ENCODE measurements at places on chromosomes 7 and 10. TPM values are rescaled to one million over a fixed set of nuclear protein-coding genes. Genes with fewer than 3 reads are reported as not detected.

The GPR146 gene
- total RNA-seq, result 1.1 TPM

The SAMD9L gene
- 29.9 TPM for total RNA-seq

The FEZF1 gene
- total RNA-seq, result not detected

The LDB1 gene
- total RNA-seq, result 45.6 TPM

The PROSER2 gene
- 0.10 TPM for total RNA-seq

The LBX1 gene
- total RNA-seq, result not detected

The SPDYE9 gene
- not detected for total RNA-seq

The HMX2 gene
- total RNA-seq, result 19.8 TPM

The GIMAP6 gene
- 36.2 TPM for total RNA-seq

The KCNMA1 gene
- 35.6 TPM for total RNA-seq

The GALNT17 gene
- 0.15 TPM for total RNA-seq

DNA sequence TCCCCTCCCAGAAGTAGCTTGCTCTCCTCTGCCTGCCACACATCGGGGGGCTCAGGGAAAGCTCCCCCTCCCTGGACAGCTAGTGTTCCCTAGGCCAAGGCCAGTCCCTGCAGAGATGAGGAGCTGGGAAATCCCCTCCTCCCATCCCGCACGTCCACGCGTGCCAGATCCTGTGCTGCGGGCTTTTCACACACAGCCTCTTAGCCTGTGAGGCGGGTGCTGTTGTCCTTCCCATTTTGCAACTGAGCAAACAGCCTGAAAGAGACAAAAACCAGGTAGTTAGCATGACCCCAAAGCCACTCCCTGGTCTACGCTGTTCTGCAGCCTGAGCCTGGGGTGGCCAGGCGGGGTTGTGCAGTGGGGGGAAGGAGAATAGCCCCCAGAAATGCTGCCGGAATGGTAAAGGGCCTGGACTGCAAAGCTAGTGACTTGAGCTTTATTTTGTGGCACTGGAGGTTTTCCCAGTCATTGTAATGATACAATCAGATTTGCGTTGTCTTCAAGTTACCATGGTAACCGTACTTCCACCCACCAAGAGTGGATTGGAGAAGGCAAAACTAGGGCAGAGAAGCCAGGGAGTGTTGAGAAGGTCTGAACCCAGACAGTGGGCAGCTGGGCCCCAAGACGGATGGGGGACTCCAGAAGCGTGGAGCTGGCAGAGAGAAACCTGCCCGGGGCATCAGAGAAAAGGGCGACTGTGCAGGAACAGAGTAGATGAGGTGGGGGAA is 98.6 kb upstream of the KCTD7 start:
- no peak for DNase-seq

DNA sequence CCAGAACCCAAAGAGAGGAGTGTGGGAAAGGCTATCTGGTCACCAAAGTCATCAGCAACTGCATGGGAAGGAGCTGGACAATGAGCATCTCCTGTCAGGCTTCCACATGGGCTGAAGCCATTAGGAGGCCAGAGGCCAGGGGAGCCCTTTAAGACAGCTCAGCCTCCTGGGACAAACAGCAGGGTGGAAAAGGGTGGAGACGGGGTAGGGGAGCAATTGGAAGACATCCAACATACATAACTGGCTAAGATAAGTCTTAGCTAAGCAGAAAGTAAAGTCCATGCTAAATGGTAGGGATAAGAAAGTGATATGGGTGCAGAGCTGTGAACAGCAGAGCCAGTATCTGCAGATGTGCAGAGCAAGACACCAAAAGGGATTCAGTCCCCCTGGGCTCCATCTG is 1.5 kb upstream of the OAT start:
- DNase-seq, result no peak

- DNase-seq, result no peak
Observed at GRCh38 chr7:111132833-111133232, 41.9 kb downstream of the LRRN3 start.

DNA sequence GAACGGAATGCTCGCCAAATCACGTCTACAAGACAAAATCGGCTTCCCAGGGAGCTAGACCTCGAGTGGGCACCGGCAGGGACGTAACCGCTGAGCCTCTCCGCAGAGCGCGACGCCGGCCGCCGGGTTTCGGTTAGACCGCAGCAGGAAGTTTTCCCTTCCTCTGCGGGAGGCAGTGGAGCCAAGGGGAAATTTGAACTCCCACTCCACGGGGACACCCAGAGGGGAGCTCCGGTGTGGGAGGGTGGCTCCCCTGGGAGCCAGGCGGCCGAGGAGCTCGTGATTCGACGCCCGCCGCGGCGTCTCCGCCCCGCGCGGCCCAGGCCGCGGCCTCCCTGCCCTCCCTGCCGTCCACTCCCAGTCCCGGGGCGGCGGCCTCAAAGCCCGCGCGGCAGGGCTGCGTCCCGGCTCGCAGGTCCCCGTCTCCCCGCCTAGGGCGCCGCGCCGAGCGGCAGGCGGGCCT is 426 bp downstream of the SYPL1 start:
- no peak for DNase-seq

DNA sequence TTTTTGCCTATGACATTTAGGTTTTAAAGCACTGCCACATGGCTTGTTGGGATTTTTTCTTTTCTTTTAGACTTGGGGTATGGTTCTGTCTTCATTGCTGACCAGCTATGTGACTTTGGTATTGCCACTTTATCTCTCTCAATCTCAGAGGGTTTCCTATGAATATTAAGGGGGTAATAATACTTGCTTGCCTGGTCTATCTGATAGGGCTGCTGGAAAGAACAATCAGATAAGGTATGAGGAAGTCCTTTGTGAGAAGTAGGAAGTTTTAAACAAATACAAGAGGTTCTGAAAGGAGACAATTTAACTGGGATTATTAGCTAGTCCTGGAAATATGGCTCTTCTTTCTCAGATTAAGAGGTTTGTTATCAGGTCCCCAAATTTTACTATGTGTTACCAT is 80.8 kb downstream of the ZNF92 start:
- DNase-seq, result no peak

DNA sequence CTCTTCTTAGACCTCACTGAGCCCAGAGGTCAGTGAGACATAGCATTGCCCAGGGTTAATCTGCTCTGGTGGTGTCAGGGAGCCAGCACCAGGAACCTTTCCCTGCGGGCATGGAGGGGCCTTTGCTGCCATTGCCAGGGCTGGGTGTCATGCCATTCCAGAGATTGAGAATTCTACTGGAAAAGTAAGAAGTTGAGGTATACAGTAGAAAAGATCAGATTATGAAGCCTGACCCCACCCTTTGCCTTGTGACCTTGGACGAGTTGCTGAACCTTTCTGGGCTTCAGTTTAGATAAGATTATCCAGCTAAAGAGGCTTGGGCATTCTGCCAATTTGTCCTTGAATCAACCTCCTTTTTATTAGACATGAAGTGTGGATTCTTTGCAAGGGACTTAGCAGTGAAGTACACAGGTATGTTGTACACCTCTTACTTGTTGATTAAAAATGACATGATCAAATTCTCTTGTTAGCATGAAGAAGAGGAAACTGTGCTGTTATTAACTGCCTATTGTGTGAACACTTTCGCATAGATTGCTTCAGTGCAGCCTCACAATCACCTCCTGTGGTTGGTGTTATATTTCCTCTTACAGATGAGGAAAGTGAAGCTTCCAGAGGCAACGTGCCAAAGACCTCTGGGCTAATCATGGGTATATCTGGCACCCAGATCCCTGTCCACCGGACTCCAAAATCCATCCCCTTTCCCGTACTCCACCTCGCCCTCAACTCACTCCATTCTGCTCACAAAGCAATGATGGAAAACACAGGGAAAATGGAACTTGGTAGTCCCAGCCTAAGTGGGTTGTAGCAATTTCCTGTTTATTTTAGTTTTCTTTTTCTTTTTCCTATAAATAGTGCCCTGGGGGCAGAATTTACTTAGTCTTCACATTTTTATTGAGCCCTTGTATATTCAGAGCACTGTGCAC is 151.3 kb downstream of the CAMK1D start:
- no peak for DNase-seq

DNA sequence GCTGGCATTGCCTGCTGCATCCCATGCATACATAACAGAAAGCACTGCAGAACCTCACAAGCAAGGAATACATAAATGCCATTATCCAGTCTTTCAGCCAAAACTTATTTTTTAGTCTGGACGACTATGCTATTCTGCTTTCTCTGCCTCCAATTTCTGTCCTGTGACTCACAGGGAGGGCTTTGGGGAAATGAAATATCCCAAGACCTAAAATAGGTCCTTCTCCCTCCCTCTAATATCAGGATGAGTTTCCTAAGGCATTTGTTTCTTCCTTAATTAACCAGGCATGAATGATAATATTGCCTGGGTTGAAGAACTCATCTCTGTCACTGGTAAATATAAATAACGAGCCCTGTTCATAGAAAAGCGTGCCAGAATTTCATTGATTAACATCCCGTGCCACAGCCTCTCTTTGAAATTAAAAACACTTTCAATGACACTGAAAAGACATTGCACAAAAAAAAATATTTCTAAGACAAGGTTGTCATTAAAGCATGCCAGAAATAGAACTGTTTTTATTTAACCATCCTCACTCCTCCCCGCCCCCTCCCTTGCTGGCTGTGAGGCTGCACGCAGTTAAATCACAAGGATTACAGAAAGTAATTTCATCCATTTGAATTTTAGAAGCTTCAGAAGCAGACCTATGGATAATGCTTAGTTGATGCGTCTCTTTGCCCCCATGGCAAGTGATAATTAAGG is 103.0 kb upstream of the ANKRD1 start:
- DNase-seq, result no peak

- DNase-seq, result no peak
Observed at GRCh38 chr7:97116308-97116707, 1.2 kb upstream of the SDHAF3 start.

DNA sequence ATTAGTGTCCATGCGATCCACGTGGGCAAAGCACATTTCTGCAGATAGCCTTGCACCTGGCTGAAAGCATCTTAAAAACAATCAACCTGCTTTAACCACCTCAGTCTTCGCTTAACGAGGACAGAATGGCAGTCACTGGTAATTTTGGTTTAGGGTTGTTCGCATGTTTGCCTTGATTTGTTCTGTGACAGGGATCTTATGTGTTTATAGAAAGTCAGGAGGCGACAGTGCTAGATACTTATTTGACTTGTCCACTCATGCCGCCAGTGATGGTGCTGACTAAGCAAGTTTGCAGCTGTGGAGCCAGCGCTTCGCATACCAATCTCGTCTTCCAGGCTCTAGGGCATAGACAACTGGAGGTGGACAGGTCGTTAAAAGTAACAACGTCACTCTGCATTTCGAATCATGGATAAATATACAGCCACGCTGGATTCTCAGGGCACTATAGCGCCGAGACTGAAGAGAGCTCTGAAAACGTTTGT is 1.2 kb upstream of the TMEM243 start:
- DNase-seq, result no peak

- peak; percentile 39 for DNase-seq
Observed at GRCh38 chr10:22379059-22379458, 33.8 kb downstream of the SPAG6 start.

- DNase-seq, result no peak
Observed at GRCh38 chr10:70583669-70584037, 18.9 kb downstream of the PRF1 start.
